Neural progenitor cell (in vitro differentiated cells): ENCODE measurements at places on chromosomes 16 and 17.

DNA sequence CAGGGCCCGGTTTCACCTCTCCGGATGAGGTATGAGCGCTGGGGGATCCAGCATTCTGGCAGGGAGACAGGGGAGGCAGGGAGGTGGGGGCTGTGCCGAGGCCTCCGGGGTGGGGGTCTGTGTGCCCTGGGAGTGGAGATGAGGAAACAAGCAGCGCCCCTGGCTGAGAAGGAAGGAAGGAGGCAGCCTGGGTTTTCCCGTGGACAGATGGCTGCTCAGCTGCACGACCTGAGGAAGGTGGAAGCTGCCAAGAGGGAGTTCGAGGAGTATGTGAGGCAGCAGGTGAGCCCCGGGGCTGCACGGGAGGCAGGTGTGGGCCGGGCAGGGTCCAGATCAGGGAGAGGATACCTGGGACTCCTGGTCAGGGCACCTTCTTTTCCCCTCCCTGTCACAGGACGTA lies 4.3 kb downstream of the RNF112 start:
- DNase-seq = no peak

- no peak for DNase-seq
Measured at GRCh38 chr17:37567538-37567937, 41.7 kb downstream of the SYNRG start.

GRCh38 chr16:89577055-89577759 lies 1.6 kb downstream of the CPNE7 start:
- no peak for DNase-seq

DNA sequence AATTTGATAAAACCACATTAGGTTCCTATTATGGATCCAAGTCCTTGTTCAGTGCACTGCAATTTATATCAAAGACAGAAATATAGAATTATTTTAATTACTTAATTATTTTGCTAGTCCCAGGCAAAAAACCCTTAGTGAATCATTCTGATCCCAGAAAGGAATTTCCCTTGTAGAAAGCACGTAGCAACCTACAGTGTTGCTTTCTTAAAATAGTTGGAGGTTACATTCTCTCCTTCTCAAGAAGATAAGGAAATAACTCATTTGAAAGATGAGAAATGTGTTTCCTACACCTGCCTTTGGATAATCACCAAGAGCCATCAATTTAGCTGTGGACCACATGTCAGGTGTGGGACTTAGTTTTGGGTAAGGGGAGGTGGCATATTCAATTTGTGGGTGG lies 434.9 kb downstream of the SHISA9 start:
- no peak for DNase-seq

GRCh38 chr17:59601130-59601529 lies 18.6 kb upstream of the CLTC start:
- no peak for DNase-seq

GRCh38 chr16:10466313-10466712 lies 80.5 kb downstream of the ATF7IP2 start:
- no peak for DNase-seq

DNA sequence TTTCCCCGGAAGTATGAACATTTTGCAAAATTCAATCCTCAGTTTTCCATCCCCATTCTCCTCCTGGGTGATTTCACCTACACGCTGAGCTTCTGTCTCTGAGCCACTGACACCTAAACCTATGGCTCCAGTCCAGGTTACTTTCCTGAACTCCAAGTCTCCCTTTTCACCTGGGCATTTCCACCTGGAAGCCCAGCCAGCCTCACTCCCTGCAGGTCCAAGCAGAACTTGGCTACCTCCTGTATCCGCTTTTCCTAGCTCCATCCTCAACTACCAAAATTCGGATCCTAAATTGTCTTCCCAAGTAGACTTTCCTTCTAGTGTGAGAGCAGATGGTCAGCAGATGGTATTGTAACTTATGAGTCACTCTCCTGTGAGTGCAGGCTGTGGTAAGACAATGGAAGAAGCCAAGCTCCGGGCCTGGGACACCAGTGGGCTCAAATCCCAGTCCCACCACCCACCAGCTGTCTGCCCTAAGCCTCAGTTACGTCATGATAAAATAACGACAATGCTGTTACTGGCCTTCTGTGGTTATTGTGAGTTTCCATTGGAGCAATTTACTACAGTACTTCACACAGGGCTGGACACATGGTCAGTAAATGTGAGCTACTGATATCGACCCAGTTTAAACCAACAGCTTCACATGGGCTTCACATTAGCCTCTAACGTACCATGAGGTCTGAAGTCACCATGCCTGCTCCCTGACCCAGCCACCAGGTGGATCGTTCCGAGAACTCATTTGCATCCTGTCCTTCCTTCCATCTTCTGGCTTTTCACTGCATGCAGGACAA lies 33.3 kb downstream of the PECAM1 start:
- DNase-seq = no peak

- DNase-seq = peak; percentile 0
Measured at GRCh38 chr17:81499601-81499970, 13.0 kb downstream of the ACTG1 start.

GRCh38 chr16:27704252-27704651 lies 154.3 kb downstream of the KATNIP start:
- no peak for DNase-seq

DNA sequence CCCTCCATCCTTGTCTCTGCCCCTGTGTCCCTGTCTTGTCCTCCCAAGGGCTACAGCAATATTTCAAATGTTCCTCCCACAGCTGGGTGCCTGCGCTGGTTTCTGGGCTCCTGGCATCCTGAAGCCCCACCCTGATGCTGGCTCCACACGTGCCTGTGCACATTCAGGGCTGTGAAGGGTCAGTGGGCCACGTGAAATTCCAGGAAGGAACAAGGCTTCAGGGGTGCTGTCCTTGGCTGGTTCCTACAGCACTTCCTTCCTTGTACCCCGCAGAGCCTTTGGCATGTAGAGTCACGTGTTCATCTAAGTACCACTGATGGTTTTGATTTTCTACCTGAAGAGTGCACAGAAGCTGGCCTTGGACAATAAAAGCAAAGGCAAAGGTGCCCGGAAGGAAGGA lies 57.7 kb upstream of the NLK start:
- DNase-seq = no peak

DNA sequence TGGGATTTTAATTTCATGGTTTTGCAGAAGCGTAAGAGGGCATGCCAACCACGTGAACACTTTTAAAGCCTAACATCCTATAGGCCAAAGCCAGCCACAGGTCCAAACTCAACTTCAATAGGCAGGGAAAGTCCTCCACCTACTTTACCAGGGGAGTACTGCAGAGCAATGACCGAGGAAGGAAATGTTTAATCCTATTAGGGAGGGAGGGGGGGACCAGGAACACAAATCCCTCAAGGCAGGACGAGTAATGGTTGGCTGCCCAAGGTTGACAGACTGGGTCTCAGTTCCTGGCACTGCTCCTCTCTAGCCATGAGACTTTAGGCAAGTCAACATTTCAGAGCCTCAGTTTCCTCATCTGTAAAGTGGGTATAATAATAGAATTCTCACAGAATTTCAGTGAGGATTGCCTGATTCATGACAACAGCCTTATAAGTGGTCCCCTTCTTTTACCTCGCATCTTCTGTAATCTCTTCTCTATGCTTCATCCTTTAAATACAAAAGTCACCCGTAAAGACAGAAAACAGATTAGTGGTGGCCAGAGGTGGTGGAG lies 315.8 kb downstream of the HAPSTR1 start:
- no peak for DNase-seq

DNA sequence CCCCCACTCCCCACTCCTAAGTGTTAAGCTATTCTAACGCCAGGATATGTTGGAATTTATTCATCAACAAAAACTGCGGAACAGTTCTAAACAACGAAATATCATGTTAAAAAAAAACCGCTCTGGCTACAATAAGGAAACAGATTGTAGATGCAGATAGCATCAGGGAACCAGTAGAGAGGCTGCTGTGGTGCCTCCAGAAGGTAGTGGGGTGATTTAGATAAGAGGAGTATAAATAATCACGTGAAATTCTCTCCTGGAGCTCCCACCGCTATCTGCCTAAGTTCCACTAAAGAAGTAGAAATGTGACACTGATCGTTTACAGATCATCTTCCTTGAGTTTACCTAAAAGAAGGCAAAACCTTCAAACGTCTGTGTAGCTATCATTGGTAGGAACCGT lies 8.0 kb downstream of the AHSP start:
- DNase-seq = no peak

- DNase-seq = no peak
Measured at GRCh38 chr17:5391678-5392077, 27.8 kb downstream of the NUP88 start.
